ENCODE measurements at places on chromosomes 7 and 10. TPM values are rescaled to one million over a fixed set of nuclear protein-coding genes. Genes with fewer than 3 reads are reported as not detected.

The DRGX gene
- total RNA-seq: not detected

The VAX1 gene
- total RNA-seq: not detected

The TWIST1 gene
- total RNA-seq: 30.5 TPM

The TUBAL3 gene
- not detected for total RNA-seq

The ODAD2 gene
- 0.26 TPM for total RNA-seq

The ENTPD1 gene
- total RNA-seq: 2.7 TPM

The ZEB1 gene
- total RNA-seq: 65.2 TPM

The SPDYE6 gene
- total RNA-seq: not detected

Measured in smooth muscle cell of the pulmonary artery (primary cell).